ENCODE measurements at places on chromosomes 7 and 10.

DNA sequence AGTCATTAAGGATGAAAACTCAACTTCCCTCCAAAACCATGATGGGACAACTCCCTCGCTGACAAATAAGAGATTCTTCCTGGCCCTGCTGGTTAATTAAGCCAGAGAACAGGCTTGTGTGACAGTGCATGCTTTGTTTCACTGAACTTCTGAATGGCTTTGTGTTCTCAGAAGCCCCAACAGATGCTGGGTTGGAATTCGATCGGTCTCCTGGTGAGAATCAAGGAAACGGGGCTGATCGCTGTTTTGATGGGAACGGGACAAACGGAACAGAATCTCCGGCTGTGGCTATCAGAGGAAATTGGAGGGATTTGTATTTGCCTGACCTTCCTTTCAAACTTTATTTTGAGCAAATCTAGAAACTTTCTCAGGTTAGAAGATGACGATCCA is 145.0 kb downstream of the RNF216 start:
- DNase-seq = no peak

DNA sequence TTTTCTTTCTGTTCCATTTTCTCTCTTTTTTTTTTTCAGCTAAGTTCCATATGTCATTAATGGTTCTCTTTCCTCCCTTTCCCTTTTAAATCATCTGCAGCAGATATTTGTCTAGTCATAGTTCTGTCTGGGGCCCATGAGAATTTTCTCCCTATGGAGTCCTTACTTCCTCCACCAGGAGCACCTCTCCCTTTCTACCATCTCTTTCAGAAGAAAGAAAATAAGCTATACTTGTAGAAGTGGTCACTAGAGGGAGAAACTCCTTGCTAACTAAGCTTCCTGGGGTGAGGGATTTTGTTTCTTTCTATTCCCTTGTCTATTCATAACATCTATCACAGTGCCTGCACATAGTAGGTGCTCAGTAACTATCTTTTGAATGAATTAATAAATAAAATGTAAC is 230.2 kb upstream of the HPS1 start:
- no peak for DNase-seq

GRCh38 chr10:96614515-96614914 is 27.7 kb upstream of the TM9SF3 start:
- no peak for DNase-seq

DNA sequence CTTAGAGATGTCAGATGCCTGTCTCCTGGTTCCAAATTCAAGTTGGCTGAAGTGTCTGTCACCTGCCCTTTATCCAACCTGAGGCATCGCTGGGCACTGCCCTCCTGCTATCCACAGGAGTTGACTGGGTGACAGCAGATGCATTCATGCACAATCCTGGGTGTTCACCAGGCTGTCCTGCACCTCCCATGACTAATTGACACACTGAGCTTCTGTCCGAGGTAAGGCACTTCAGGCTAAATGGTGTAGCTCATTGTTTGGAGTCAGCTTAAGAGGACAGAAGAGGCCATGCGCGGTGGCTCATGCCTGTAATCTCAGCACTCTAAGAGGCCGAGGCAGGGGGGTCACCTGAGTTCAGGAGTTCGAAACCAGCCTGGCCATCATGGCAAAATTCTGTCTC is 2.4 kb downstream of the UCMA start:
- DNase-seq = no peak

DNA sequence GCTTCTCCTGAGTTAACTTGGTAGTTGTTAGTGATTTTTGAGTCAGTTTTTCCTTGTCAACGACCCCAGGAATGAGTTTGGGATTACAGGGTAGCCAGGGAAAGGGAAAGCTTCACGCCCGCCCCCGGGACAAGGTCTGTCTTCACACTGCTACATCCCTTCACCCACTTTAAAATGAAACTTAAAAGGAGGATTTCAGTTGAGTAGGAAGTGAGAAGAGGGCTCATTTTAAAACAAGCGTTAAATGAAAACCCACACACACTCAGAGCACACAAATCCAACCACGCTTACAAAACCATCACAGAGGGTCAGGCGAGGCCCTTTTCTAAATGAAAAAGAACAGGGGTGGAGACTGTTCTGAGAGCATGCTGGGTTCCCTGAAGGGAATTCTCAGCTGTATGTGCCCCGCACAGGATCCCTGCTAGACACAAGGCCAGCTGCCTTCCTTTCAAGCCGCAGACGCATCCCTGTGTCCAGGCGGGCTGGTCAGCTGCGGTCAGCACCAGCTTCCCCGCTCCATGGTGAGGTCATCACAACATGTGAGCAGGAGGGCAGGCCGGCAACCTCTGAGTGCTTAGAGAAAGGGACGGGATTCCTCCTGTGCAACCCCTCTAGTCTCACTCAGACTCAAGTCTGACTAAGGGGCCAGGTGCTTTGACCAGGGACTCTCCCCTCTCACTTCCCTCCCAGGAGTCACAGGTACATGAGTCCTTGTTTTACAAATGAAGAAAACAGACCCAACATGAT is 111.8 kb downstream of the EGFR start:
- DNase-seq = no peak
